ENCODE measurements at places on chromosomes 3 and 15.

DNA sequence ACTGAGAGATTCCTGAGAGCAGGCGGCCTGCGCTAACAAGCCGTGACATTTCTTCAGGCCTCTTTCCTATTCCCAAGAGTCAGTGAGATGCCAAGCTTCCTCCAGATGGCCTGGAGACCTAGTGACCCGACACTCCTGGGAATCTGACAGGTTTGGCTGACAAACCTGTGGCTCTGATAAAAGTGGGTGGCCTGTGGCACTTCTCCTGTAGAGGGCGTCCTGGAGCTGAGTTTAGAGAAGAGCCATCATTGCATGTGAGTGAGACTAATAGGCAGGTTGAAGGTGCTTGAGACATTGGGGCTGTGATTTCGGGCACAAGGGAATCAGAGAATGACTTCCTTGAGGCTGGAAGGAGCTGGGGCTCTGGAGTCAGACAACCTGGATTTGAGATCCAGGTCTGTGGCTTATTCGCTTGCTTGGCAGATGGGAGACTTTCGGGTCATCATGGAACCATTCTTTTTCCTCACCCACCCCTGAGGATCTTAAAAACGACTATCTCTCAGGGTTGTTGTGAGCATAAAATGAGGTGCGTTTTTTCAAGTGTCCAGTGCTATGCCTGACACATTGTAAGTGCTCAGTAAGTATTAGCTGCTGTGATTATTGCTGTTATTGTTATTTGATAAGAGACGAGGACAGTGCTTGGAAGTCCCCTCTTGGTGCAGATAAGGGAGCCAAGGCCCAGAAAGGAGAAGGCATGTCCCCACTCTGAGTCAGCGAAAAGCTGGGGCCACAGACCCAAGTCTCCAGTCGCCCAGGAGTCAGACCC lies 77.2 kb downstream of the SCN10A start:
- DNase-seq: no peak

DNA sequence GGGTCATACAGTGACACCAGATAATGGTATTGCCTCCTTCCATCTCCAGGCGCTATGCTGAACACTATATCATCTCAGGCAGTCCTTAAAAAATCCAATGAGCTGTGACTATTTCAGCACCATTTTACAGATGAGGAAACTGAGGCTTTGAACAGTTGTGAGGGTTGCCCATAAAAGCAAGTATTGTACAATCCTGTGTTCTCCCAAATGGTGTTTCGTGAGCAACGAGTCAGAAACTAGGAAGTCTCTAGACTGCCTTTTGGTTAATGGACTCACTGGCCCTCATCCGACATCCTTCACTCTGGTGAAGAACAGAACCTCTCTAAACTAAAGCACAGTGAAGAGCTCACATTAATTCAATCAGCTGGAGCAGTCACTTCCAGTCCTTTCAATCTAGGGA lies 61.8 kb downstream of the ATP8B4 start:
- DNase-seq: no peak

- DNase-seq: no peak
These were observed 20.8 kb downstream of the STAC start for GRCh38 chr3:36401056-36401455.

DNA sequence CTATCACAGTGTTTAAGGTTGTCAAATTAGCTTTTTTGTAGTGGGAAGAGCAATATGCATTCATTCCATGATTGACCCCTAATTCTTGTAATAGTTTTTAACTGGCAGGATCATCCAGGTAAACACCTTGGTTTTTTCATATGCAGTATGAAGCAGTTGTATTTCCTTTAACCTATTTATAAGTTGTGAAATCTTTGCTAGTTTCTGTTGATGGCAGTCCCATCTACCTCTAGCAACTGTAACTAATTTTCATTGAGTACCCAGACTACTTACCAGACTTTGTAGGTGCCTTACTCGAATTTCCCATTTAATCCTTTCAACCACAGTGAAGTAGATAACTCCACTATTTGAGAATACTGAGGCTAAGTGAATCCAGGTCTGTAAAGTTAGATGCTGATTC lies 6.1 kb downstream of the FXR1 start:
- no peak for DNase-seq

DNA sequence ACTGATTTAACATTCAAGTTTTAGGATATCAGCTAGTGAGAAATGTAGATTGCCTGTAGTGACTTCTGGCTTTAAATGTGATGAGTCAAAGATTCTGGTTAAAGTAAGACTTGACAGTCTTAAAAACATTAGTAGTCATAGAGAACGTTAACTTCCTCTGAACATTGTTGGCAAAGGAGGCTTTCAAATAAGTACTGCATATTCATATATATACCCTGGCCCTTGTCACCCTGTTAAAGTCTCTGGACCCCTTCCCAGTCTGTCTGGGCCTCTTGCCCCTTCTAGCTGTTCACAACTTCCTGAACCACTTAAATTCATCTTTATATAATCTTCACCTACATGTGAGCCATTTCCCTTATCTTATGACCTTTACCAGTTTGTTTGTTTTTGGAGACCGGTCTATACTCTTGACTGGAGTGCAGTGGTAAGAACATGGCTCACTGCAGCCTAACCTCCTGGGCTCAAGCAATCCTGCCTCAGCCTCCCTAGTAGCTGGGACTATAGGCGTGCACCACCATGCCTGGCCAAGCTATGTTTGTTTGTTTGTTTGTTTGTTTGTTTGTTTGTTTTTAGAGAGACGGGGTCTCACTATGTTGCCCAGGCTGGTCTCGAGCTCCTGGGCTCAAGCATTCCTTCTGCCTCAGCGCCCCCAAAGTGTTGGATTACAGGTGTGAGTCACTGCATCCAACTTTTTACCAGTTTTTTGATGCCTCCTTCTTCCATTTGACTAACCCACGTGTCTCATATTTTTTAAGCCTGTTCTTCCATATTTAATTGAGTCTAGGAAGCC lies 64.4 kb upstream of the CRTC3 start:
- DNase-seq: no peak

GRCh38 chr3:107574650-107575049 lies 51.9 kb downstream of the BBX start:
- no peak for DNase-seq

DNA sequence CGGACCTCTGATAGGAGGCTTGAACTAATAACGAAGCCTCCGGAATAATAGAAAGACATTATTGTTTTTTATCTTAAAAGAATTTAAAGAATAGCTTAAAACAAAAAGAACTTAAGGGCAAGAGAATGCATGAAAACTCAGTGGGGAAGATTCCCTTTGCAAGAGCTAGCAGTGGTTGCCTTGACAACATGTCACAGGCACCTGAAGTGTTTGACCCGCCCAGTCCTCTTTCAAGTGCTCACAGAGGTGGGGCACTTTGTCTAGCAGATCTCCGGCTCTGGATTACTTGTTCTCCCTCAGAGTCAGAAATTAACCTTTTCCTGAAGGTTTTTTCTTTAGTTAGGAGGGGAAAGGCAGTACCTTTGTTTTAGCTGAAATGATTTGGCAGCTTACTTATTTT lies 37.8 kb downstream of the LARS2 start:
- no peak for DNase-seq

DNA sequence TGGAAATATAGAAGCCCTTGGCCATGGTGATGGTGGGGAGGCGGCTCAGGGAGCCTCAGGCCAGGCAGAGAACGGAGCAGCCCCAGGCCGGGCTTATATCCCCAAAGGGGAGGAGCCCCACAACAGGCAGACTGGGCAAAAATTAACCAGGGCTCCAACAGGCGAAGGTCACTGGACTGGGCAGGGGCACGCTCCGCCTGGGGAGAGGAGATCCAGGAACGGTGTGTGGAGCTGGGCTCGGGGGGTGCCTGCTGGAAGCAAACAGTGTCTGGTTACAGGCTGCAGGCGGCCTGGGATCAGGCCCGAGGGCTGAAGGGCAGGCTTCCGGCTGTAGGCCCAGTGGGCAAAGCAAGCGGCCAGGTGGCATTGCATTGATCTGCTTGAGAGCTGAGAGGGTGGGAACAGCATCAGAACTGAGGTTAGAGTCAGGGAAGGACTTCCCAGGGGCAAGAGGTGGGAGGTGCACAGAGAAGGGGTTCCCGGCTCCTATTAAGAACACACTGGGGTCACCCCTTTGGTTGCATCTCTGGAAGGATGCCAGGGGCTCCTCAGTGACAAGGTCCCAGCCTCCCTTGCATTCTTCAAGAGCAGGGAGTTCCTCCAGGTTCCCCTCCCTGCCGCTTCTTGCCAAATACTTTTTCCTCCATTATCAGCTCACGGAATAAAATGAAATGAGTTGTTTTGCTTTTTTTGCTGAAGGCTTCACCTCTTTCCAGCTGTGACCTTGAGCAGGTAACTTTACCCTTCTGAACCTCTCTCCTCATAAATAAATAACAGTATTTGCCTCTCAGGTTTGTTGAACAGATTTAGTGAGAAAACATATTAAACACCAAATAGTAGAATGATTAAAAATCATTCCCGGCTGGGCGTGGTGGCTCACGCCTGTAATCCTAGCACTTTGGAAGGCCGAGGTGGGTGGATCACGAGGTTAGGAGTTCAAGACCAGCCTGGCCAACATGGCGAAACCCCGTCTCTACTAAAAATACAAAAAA lies 7.8 kb downstream of the ANPEP start:
- no peak for DNase-seq
